ENCODE measurements at places on chromosomes 11 and 22.
A peak's percentile ranks its signal among the peaks of the same experiment; 100 is the strongest.

- DNase-seq = no peak
These were observed 8.9 kb downstream of the SIDT2 start for GRCh38 chr11:117187428-117187798.

DNA sequence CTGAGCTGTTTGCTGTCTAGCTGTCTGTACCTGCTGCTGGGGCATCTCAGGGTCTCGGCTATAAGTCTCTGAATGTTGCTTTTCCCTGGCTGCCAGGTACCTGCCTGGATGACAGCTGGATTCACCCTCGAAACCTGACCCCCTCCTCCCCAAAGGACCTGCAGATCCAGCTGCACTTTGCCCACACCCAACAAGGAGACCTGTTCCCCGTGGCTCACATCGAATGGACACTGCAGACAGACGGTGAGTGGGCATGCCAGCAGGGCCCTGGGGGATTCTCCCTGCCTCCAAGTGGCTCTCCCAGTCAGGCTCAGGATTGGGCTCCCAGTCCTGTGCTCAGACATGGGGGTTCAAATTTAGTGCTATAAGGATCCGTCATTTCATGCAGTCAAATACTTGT, 12.9 kb downstream of the IL17RA start:
- no peak for DNase-seq

DNA sequence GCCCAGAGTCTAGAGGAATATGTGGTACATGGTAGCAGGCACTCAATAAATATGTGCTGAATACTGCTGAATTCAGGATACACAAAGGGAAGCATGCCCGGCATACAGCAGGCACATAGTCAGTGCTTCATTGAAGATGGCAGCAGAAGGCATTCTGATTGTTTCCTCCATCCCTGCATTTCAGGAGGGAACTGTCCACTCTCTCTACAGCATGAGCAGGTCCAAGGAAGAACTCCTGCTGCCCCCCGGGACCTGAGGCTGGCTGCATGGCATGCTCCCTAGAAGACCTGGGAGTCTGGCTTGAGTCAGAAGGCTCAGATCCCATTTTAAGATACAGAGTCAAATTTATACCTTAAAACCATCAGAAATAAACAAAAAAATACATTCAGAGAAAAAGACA, 319.3 kb upstream of the NARS2 start:
- DNase-seq = no peak

DNA sequence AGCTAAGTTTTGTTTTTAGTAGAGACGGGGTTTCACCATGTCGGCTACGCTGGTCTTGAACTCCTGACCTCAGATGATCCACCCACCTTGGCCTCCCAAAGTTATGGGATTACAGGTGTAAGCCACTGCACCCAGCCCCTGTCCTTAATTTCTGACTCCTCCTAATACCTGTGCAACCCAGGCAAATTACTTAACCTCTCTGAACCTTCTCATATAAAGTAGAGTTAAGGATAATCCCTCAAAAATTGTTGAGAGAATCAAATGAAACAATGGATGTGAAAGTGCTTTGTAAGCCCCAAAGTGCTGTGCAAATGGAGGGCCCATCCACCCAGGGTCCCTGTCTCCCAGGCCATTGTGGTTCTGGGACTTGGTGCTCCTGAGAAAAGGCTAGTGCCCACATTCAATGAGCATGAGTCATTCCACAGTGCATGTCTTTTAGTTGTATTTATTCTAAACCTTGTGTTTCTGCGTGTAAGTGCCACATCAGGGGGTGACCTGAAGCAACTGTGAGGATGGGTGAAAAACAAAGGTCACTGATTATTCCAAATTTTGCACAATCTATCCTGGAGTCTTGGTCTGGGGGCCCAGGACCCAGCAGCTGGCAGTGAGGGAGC, 61.4 kb upstream of the PTPRJ start:
- no peak for DNase-seq

DNA sequence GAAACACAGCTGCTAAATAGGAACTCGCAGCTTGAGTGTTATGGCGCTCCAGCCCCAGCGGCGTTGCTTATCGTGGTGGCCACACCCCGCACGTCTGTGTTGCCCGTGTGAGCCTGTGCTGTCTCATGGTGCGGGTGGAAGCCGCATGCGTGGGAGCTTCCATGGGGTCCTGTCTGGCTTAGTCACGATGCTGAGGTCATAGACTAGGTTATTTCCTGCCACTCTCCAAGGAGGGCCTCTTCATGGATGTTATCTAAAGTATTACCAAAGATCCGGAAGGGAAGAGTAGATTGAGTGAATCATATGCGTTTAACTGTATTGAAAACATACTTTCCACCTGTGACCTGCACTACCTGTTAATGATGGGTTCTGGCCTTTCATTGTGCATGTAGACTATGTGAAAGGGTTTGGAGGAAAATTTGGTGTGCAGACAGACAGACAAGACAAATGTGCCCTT, 21.7 kb downstream of the CTTN start:
- DNase-seq = no peak

GRCh38 chr22:31451709-31452571, 37.7 kb downstream of the EIF4ENIF1 start:
- DNase-seq = no peak

DNA sequence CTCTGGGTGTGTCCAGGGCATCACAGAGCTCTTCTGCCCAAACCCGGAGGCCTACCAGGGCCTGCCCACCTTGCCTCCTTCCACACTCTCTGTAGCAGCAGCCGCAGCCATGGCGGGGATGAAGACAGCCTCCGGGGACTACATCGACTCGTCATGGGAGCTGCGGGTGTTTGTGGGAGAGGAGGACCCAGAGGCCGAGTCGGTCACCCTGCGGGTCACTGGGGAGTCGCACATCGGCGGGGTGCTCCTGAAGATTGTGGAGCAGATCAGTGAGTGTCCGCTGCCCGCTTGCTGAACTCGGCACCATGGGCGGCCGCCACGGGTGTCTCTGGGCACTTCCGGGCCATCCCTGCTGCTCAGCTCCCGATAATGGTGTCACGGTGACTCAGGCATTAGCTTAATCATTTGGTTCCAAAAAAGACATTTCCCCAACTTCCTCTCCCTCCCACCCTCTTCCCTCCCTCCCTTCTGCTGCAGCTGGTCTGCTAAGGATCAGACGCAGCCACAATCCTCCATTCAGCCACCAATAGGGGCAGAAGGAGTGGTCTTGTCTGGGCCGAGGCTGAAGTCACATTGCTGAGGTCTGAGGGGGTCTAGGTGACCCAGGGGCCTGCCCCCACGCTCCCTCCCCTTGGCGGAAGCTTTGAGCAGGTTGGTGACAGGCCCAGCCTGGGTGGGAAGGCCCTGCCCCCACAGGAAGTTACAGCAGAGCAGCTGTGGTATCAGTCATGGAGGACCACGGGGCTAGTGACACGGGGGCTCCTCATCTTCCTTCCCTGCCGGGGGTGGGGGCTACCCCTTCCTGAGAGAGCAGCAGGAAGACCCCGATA, 950 bp downstream of the FERMT3 start:
- DNase-seq = peak; percentile 50

GRCh38 chr11:77035580-77035979, 1.4 kb downstream of the B3GNT6 start:
- no peak for DNase-seq

GRCh38 chr11:10996678-10997077, 138.8 kb upstream of the ZBED5 start:
- no peak for DNase-seq

DNA sequence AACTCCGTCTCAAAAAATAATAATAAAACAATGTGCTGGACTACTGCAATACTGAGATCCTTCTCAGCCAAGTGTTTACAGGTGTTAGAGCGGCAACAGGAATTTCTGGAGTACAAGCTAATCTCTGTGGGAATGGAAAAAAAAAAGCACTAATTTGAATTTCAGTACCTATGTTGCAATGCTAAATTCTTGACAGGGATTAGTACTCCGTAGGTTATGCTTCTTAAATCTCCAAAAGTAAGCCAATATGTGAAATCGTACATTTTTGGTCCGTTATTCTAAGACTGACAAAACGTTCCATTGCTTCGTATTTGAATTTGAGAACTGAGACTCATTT, 1.1 kb downstream of the ATL3 start:
- DNase-seq = no peak

- DNase-seq = no peak
These were observed 22.3 kb upstream of the MICAL2 start for GRCh38 chr11:12088047-12088481.

GRCh38 chr22:20083891-20084546, 4.0 kb downstream of the DGCR8 start:
- no peak for DNase-seq

DNA sequence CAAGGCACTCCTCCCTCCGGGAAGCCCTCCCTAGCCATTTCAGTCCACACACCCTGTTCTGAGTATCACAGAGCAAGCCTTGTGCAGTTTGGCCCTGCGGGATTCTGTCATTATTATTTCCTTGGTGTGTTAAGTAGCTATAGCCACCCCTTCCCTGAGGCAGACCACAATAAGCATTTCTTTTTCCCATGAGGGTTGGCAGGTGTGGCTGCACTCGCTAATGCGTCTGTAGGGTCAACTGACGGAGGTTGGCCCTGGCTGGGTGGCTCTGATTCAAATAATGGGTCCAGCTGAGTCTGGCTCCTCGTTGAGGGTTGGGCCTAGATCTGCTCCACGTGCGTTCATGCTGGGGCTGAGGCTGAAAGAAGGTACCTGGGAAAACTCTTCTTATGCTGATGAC, 5.1 kb downstream of the F2 start:
- DNase-seq = no peak

DNA sequence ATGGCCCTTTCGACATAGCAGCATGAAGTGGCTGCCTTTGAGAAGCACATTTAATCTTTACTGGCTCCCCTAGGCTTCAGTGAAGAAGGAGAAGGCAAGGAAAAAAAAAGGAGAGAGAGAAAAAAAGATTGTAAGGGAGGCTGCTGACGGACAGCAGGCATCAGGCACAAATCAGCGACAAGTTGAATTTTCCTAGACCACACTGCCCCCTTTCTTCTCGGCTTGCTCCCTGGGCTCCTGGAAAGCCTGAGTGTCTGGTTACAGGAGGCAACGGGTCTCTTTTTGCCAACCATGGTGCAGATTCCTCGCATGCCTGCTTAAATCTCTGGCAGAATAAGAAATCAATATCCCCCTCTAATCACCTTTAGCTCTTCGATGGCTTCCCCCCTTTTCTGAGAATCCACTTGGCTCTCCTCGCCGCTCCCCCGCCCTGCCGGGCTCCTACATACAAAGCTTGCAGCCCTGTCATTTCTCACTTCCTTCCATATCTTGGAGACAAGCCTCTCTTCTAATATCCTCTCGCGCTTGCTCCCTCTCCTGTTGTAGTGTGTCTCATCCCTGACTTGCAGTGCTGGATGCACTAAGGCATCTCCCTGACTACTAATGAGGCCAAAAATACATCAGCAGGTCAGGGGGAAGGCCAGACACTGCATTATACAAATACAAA, 14.3 kb downstream of the BLID start:
- DNase-seq = no peak

DNA sequence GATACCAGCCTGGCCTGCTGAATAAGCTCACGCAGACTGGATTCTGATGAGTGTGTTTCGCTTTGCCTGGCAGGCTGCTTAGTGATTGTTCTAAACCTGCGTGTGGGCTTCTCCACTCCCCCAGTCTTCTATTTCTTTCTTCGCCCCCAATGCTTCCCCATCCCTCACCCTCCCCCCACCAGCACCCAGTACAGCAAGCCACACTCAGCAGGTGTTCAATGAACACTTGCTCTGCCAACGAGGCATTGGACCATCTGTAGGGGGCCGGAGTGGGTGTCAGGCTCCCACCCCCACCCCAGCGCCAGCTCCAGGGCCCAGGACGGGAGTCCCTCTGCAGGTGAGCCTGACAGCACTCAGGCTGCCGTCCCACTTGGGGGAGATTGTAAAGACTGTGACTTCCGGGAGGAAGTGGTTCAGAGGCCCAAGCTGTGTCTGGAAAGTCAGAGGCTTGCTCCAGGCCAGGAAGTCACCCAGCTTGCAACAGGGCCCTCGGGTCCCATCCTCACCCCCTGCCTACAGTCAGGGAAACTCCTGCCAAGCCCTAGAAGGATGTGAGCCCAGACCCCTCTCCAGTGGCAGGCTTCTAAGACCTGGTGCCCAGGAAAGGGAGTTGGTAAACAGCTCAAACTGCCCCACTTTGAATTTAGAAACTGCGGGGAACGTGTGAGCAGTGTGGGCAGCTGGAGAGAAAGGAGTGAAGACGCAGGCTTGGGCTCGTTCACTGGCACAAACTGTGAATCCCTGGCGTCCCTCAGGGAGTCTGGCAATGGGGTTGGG, 66.3 kb upstream of the PRDM11 start:
- peak; percentile 23 for DNase-seq

- DNase-seq = no peak
These were observed 144.0 kb downstream of the FBXO7 start for GRCh38 chr22:32618441-32619140.

DNA sequence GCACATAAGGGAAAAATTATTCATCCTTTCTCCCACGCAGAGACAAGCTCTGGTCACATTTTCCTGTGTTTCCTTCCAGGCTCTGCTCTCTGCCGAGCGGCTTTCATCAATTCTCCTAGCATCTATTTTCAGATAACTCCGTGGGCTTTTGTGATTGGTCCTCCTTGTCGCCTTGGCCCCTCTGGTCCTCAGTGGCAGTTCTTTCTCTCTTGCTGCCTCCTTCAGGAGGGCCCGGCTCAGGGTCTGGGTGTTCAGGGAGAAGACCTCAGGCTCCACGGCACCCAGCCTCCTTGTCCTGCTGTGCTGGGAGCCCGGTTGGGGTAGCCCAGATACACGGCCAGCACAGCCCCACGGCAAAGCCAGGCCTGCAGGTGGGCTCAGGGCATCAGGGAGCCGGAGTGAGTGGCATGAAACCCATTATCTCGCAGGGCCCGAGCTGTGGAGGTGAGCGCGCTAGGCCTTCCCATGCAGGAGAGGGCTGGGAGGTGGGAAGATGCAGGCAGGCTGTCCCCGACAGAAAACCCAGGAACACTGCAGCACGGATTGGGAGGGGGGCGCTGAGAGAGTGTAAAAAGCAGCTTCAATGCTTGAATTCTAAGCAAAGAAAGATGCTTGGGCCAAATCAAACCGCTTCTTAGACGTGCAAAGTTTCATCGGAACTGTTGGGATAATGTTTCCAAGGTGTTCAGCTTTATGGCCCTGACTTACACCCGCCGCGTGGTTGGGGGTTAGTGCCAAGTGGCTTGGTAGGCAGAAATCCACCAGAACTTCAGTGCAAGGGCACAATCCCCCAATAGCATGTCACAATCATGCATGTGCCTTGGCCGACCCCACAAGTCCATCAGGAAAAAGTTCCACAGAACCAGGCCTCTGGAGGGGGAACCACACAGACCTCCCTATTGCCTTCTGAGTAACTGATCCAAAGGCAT, 81.9 kb upstream of the WNT7B start:
- DNase-seq = no peak

DNA sequence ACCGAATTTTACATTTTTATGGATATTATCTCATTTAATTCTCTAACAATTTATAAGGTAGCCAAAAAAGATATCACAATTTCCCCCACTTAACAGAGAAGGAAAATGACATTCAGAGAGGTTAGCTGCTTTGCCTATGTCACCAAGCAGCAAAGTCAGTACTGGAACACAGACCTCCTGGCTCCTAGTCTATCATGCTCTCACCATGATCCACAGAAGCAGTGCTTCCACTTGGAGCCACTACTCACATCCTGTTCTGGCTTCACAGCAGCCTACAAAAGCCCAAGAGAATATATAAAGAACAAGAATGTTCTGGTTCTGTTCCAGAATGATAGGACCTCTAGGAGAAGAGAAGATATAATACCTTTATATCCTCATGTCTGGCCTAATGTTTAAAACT, 59.5 kb upstream of the SCUBE2 start:
- no peak for DNase-seq
